ENCODE measurements at places on chromosomes 7 and 10.

DNA sequence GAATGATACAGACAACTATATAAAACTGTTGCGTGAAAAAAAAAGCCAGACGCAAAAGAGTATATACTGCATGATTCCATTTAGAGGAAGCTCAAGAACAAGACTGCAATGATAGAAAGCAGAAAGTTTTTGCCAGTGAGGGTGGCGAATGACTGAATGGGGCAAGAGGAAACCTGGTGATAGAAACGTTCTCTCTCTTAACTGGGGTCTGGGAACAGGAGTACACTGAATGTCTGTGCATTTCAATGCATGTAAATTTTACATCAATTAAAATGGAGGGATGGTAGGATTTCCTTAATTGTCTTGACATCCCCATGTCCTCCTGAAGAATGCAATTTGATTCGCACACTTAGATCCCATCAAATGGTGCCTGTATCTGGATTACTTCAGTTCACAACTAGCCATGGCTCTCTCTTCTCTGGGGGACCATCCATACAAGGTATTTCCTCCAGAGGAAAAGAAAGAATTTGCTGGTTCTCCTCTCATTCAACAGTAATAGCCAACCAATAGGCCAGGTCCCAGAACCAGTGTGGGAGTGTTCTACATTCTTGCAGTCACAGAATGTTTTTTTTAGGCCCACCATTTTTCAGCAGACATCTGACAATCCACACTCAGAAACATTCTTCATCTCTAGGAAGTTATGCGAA is 221.0 kb upstream of the KLF14 start:
- no peak for DNase-seq

- no peak for DNase-seq
Measured at GRCh38 chr10:49465736-49466135, 69.8 kb upstream of the DRGX start.

GRCh38 chr10:60611291-60611747 is 167.0 kb upstream of the CDK1 start:
- DNase-seq: peak; percentile 92

GRCh38 chr10:43249962-43250614 is 16.8 kb downstream of the RASGEF1A start:
- no peak for DNase-seq

GRCh38 chr7:108503112-108504026 is 22.6 kb downstream of the PNPLA8 start:
- peak; percentile 46 for DNase-seq

DNA sequence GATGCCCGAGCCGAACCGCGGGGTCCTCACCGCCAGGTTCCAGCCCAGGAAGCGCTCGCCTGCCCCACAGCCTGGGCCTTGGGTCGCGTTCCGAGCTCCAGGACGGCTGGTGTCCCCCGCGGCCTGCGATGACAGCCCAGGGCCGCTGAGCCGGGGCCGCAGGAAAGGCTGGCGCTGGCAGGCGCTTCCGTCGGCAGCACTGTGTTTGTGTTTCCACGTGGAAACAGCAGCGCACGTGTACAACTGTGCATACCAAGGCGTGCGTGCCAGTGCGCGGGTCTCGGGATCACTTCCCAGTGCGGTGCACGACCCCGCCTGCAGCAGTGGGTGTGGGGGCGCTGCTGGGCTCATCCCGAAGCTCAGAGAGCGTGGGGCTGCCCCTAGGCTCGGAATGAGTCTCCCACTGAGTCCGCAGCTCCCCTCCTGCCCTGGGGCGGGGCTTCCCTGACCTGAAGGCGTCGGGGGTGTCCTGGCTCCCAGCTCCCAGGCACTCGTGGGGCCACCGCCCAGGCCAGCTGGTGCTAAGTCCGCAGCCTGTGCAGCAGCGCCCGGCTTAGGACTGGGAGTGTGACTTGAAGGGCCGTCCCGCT is 17.2 kb downstream of the AP5Z1 start:
- peak; percentile 53 for DNase-seq

GRCh38 chr7:130490888-130491804 is 739 bp upstream of the MEST start:
- peak; percentile 66 for DNase-seq

- DNase-seq: no peak
Measured at GRCh38 chr7:140600341-140600740, 40.3 kb downstream of the DENND2A start.

- peak; percentile 86 for DNase-seq
Measured at GRCh38 chr7:74355091-74355490, 65.9 kb downstream of the CLIP2 start.

GRCh38 chr10:26863351-26864076 is 2.8 kb upstream of the ABI1 start:
- DNase-seq: no peak

- no peak for DNase-seq
Measured at GRCh38 chr10:128514536-128514935, 388.3 kb upstream of the MKI67 start.

DNA sequence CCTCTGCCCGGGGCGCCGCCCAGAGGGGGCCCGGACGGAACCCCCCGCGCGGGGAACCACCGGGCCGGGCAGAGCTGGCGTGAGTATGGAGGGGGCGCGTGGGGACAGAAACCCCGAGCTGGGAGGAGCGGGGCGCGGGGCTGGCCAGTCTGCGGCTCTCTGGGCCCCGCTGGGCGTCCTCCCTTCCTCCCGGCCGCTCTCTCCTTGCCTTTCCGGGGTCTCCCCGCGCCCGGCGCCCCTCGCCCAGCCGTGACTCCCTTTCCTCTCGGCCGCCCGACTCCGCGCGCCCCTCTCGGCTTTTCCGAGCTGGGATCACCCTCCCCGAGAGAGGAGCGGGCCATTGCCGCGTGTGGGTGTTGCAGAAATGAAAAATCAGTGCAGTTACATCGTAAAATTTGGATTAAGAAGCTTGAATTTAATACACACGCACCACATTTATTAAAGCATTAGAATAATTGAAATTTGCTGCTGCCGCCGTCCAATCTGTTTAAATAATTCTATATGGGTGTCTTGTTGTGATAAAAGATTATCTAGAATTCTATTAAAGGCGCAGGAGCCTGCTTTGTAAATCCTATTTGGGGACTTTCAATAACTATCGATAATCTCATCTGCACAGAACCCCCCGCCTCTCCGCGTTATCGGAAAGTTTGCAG is 9.1 kb downstream of the UNCX start:
- no peak for DNase-seq

GRCh38 chr10:123141791-123142700 is 5.9 kb upstream of the HMX2 start:
- no peak for DNase-seq

DNA sequence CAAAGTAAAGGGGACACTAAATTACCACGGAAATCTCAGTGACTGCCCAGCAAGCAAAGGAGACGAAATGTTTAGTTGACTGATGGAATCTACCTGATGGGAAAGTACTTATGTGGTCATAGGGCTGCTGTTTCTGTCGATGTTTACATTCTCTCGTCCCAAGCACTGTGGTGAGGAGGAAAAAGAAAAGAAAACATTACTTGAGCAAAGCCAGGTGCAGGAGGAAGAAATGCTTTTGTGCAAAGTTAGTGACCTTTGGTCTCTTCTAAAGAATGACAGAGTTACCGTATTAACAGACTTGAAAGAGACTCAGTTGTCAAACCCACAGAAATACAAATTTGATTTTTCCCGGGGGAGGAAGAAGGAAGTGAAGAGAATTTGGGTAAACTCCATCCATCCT is 43.3 kb upstream of the FMC1 start:
- DNase-seq: no peak

All from GM23248 (cell line).